ENCODE measurements at places on chromosomes 6 and 20. TPM values are rescaled to one million over a fixed set of nuclear protein-coding genes. Genes with fewer than 3 reads are reported as not detected.

ROS1 gene
- 0.05 TPM for total RNA-seq

- peaks cover 4% of the 10 kb centered on the region for H3K27me3 ChIP-seq
- peaks cover 6% of the 10 kb centered on the region for H3K36me3 ChIP-seq
- peaks cover 10% of the 10 kb centered on the region for H3K4me1 ChIP-seq
- H3K27ac ChIP-seq: no peak overlapping the region
- peak overlapping the region; percentile 69 for H3K4me3 ChIP-seq
- peak; percentile 42 for DNase-seq
These were observed 1.9 kb downstream of the RRBP1 start for GRCh38 chr20:17679941-17680835.

GRCh38 chr20:46406986-46407670 lies 713 bp upstream of the ELMO2 start:
- H3K36me3 ChIP-seq: no peaks in the 10 kb centered on the region
- peak overlapping the region; percentile 94 for H3K4me3 ChIP-seq
- peaks cover 10% of the 10 kb centered on the region for H3K4me1 ChIP-seq
- peak; percentile 52 for DNase-seq
- no peak overlapping the region for H3K27ac ChIP-seq

CYP24A1 gene
- total RNA-seq: not detected

GRCh38 chr6:36769183-36769675 lies 70.0 kb downstream of the CPNE5 start:
- H3K4me1 ChIP-seq: peaks cover 28% of the 10 kb centered on the region
- no peak overlapping the region for H3K27ac ChIP-seq
- no peaks in the 10 kb centered on the region for H3K27me3 ChIP-seq
- DNase-seq: peak; percentile 42
- no peaks in the 10 kb centered on the region for H3K36me3 ChIP-seq

CHRNA4 gene
- total RNA-seq: not detected

- H3K27ac ChIP-seq: no peak overlapping the region
- no peaks in the 10 kb centered on the region for H3K27me3 ChIP-seq
- no peaks in the 10 kb centered on the region for H3K36me3 ChIP-seq
- H3K4me1 ChIP-seq: peaks cover 15% of the 10 kb centered on the region
- no peak for DNase-seq
These were observed 58.8 kb upstream of the VGLL2 start for GRCh38 chr6:117206522-117206921.

GRCh38 chr6:142811923-142812322 lies 133.1 kb downstream of the HIVEP2 start:
- H3K27me3 ChIP-seq: no peaks in the 10 kb centered on the region
- no peaks in the 10 kb centered on the region for H3K36me3 ChIP-seq
- no peaks in the 10 kb centered on the region for H3K4me1 ChIP-seq
- H3K27ac ChIP-seq: no peak overlapping the region

DNA sequence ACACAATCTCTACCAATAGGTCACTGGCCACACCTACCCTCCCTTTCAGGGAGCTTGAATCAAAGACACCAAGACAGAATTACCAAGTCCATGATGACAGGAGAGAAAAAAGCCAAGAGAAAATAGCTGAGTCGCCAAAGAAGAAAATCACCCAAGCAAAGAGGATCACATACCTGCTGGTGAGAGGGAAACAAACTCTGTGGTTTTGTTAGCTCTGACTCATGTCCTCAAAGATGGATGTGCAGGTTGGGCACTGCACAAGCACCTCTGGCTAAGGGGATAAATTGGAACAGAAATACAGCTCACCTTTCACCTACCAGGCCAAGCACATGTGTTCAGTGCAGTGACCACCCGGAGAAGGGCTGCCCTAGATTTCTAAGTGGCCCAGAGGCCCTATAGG lies 114.8 kb downstream of the TFAP2A start:
- no peaks in the 10 kb centered on the region for H3K4me1 ChIP-seq
- no peak overlapping the region for H3K27ac ChIP-seq
- no peaks in the 10 kb centered on the region for H3K36me3 ChIP-seq
- no peaks in the 10 kb centered on the region for H3K27me3 ChIP-seq
- DNase-seq: no peak

- H3K4me1 ChIP-seq: no peaks in the 10 kb centered on the region
- no peaks in the 10 kb centered on the region for H3K36me3 ChIP-seq
- no peak overlapping the region for H3K27ac ChIP-seq
- H3K27me3 ChIP-seq: no peaks in the 10 kb centered on the region
- DNase-seq: no peak
These were observed 380.6 kb upstream of the JAG1 start for GRCh38 chr20:11054266-11054993.

LY6G6C gene
- total RNA-seq: not detected

PHACTR3 gene
- total RNA-seq: not detected

RHAG gene
- not detected for total RNA-seq

DNA sequence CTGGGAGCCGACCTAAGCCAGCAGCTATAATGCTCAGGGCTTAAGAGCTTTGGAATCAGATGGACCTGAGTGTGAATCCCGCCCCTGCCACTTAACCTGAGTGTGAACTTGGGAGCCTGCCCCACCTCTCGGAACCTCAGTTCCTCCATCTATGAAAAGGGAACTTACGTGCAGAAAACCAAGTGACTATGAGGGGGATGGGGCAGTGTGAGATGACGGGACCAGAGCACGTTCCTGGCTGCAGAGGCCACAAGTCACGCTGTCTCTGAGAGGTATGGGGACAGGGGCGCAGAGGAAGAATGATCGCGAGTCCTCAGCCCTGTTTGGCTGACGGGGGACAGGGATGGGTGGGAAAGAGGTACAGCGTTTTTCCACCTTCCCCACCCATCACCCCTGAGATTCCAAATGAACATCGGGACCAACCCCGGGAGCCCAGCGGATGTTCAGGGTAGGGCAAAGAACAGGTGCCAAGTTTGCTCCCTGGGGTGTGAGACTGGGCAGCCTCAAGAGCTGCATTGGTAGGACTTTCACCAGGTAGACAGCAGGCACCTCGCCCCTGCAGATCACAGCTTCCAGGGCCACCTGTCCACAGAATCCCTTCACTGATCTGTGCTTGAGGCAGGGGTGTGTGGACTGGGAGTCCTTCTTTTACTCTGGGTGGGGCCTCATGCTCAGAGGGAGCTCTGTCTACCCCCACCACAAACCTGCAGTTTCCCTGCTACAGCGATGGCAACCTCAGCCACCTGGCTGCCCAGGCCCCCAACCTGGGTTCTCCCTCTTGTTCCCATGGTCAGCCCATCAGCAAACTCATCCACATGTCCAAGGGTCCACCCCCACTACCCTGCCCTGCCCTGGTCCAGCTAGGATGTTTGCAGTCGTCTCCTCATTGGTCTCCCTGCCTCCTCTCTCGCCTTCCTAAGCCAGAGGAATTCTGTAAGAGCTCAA lies 85.8 kb downstream of the CEBPB start:
- peaks cover 4% of the 10 kb centered on the region for H3K4me1 ChIP-seq
- no peak overlapping the region for H3K4me3 ChIP-seq
- DNase-seq: no peak
- H3K27me3 ChIP-seq: peaks cover 5% of the 10 kb centered on the region

DNA sequence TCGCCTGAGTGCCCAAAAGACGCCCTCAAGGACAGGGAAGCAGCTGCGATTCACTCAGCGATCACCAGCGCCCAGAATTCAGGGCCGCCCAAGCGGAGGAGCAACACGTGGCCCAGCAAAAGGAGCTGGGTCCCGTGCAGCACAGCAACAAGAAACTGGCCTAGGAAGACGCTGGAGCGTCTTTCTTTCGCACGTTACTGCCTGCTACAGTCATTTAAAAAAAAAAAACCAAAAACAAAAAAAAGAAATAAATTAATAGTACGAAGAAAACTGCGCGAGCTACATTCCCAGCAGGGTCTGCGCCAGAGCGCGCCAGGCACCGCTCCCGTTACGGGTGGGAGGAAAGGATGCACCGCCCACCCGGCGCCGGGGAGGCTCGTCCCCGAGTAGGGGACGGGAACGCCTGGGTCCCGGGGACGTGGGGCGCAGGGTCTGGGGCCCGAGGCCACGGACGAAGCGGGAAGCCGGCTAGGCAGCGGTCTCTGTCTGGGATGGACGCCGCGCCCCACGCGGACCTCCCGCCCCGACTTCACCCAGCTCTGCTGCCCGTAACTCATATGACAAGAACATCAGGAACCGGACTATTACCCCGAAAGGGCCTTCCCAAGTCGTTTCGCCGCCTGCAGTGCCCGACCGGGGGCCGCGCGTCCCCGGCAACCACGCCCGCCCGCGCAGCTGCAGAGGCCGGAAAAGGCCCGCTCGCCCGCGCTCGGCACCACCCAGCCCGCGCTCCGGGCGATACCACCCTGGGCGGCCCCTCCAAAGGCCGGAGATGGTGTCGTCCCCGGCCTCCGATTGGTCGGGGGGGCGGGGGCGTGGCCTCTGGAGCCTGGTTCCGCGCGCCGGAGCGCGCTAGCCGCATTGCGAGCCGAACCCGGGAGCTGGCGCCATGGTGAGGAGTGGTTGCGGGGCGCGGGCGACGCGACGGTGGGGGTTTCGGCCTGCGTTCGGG lies at the start of gene NOP56:
Gene NOP56, plus strand, starts transcription at position 861 of the 952 bp plus-strand sequence. Its CDS starts 29 bp downstream, at position 890.
- peaks cover 10% of the 10 kb centered on the region for H3K4me1 ChIP-seq
- peak; percentile 94 for DNase-seq
- H3K27me3 ChIP-seq: no peaks in the 10 kb centered on the region
- peak within 1 kb of the TSS; percentile 83 for H3K27ac ChIP-seq
- peaks cover 40% of the 10 kb centered on the region for H3K36me3 ChIP-seq

RAD21L1 gene
- total RNA-seq: not detected

DNA sequence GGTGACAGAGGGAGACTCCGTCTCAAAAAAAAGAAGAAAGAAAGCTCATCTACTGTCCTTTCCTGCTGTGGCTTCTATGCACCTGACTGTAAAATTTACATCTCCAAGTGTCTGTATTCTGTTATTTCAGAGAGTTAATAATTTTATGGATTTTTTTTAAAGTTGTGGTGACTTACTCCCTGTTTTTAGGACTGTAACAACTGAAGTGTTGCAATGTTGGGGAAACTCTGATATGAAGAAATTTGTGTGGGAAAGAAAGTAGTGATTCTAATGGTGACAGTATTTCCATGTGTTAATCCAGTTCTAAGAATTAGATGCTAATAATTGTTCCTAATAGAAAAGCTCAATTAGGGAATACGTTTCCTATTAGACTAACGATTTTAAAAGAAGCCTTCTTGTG lies 27.4 kb downstream of the STX11 start:
- H3K36me3 ChIP-seq: peaks cover 2% of the 10 kb centered on the region
- no peak for DNase-seq
- H3K27me3 ChIP-seq: no peaks in the 10 kb centered on the region
- H3K4me1 ChIP-seq: no peaks in the 10 kb centered on the region

DNA sequence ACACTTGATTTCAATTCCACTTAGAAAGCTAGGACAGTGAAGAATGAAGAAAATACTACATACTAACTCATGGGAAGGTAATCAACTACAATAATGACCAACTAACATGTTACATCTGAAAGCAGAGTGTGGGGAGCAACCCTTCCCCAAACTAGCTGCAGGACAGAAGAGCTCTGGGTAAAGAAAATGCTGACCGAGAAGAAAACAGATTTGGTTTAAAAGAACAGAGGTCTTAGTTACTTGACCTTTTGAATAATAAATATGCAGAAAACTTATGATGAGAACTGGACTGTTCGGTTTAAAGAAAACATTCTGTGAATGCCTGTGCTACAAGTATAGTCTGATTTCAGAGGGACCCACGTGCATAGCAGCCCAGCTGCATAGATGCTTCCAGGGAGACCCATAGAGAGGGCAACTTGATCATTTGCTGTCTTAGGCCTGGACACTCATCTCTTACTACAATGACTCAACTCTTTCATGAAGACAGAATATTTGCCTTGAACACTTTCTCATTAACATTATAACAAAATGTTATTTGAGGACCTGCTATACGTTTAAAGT lies 53.5 kb downstream of the RALGAPA2 start:
- H3K27ac ChIP-seq: no peak overlapping the region
- H3K36me3 ChIP-seq: no peaks in the 10 kb centered on the region
- H3K4me1 ChIP-seq: no peaks in the 10 kb centered on the region
- H3K4me3 ChIP-seq: no peak overlapping the region

- DNase-seq: no peak
- 0 out of 2 replicates have a peak, but pooled peaks cover 4% of the 10 kb centered on the region for H3K4me1 ChIP-seq
- no peaks in the 10 kb centered on the region for H3K36me3 ChIP-seq
These were observed 387.8 kb downstream of the SMOC2 start for GRCh38 chr6:168828800-168829199.
